CD8-positive, alpha-beta memory T cell (primary cell): ENCODE measurements at places on chromosomes 3 and 15.

DNA sequence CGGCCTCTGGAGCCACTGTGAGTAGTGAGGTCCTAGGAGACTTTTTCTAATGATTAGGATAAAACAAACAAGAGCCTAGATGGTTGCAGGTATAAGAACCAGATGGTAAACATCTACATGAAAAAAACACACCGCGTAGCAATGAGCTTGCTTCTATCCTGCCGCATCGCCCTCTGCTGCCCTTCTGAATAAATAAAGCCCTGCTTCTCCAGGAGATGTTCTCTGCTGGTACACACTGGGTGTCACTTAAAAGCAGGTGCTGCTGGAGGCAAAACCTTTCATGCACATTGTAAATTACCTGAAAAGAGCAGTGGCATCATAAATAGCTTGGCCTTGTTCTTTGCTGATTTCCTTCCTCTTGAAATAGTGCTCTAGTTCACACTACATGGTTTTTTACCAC lies 164.4 kb upstream of the TOPAZ1 start:
- no peak for DNase-seq

DNA sequence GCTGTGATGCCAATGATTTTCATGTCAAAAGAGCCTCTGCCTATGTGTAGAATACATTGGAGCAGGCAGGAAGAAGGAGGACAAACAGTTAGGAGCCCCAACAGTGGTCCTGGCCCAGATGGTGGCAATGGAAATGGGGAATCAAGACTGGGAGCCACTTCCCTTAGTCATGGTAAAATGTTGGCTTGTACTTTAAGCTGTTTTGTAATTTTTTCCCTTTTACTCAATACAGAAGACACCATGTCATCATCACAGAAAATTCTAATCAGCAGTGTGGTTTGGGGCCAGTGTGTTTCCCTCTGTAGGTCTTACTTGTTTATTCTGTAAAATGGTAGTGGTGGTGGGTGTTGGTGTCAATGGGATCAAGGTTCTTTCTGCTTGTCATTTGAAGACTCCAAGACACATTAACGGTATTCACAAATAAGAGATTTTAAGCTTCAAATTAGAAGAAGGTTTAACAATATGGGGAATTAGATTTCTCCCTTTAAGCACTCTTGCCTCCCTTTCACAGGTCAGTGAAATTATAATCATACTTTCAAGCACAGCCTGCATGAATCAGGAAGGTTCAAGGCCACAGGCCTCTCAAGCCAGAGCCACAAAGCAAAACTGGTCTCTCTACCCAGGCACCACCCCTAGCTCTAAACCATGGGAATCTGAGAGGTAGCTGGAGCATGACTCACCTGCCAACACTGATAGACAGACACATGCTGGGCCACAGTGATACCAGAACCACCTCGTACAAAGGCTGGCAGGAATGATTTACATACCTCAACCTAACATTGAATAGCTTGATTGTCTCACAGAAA lies 24.9 kb downstream of the SIAH2 start:
- no peak for DNase-seq

DNA sequence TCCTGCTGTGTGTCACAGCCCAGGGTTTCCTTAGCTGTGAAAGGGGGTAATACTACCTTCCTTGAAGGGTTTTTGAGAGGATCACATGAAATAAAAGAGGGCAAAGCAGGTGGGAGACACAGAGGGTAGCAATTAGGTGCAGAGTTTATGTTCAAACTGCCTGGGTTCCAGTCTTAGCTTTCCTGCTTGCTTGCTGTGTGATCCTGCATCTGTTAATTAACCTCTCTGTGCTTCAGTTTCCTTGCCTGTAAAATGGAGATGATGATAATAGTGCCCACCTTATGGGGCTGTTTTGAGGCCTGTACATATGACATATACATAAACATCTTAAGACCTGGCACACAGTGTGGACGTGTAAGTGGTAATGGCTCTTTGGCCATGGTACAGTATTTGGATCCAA lies 35.0 kb downstream of the SPSB4 start:
- no peak for DNase-seq

- DNase-seq: no peak
These were observed 328.0 kb downstream of the KCNH8 start for GRCh38 chr3:19476281-19476680.

DNA sequence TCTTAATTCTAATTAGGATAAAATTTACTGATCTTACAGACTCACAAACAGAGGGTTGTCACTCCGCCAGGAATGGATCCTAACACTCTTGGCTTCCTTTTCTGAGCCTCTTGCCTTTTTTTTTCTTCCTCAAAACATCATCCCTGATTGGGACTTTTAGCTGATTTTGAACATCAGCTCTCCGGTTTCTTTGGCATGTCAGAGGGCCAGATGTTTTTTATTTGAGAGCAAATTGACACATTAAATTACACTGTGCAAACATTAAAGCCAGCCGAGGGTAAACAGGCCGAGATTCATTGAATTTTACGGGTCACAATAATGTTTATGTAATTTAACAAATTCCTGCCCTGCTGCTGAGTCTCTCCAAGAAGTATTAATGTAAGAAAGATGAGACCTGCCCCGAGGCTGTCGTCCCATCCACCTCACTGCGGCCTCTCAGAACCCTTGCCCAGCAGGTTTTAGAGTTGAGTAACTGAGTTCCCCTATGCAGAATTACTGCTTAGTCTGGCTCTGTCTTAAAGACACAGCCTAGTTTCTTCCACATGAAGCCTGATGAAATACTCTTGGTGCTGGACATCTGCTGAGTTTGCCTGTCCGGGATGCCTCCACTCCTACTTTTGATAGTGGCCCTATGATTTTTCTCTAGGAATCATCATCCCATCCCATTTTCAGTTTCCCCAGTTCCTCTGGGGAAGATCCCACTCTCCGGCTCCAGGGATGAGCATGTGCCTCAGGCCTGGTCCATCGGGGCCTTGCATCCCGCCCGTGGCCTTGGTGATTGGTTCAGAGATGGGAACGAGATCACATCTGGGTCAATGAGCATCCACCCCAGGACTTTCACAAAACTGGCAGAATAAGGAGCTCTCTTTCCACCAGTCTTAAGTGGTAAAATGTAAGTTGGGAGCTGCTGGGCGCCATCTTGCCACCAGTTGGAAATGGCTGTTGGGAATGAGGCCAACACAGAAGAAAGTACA lies 226.6 kb upstream of the TLE3 start:
- no peak for DNase-seq

DNA sequence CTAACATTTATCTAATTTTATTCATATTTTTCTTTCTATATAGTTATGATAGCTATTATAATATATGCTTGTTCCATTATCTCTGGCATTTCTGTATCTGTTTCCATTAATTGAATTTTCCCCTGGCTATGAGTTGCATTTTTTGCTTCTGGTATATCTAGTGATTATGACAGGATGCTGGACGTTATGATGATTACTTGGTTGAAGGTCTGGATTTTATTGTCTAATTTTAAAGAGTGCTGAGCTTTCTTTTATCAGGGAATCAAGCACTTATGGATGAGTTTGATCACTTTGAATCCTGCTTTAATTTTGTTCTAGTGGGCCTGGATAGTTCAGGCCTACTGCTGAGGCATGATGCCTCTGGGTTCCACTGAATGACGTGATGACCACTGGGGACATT lies 229.7 kb downstream of the CBLB start:
- no peak for DNase-seq

- DNase-seq: no peak
These were observed 15.0 kb upstream of the HPS3 start for GRCh38 chr3:149114458-149114857.

- DNase-seq: no peak
These were observed 51.5 kb upstream of the CSTA start for GRCh38 chr3:122273498-122273897.
